GM19239 (cell line): ENCODE measurements at places on chromosomes 12 and 14.

DNA sequence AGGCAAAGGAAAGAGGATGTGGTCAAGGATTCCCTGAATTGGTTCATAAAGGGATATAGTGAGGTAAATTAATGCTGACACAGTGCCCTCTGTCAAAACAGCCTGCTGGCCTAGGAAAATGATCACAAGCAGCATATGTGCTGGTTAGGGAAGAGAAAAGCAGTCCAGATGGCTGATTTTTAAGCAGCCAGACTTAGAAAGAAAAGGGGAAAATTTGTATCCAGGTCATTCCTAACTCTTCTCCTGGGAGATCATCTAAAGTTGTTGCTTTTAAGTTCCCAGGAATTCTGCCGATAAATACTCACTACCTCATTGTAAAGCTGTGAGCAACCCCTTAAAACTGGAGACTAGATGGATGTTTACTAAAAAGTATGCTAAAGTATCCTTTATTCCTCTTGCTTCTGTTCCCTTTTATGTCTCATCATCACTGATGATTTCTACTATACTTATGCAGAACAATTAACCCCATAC lies 46.4 kb upstream of the CNOT2 start:
- no peak for DNase-seq

- DNase-seq, result no peak
Observed at GRCh38 chr12:31702047-31702446, 26.8 kb downstream of the AMN1 start.

GRCh38 chr14:81125536-81125935 lies 95.2 kb downstream of the GTF2A1 start:
- no peak for DNase-seq

DNA sequence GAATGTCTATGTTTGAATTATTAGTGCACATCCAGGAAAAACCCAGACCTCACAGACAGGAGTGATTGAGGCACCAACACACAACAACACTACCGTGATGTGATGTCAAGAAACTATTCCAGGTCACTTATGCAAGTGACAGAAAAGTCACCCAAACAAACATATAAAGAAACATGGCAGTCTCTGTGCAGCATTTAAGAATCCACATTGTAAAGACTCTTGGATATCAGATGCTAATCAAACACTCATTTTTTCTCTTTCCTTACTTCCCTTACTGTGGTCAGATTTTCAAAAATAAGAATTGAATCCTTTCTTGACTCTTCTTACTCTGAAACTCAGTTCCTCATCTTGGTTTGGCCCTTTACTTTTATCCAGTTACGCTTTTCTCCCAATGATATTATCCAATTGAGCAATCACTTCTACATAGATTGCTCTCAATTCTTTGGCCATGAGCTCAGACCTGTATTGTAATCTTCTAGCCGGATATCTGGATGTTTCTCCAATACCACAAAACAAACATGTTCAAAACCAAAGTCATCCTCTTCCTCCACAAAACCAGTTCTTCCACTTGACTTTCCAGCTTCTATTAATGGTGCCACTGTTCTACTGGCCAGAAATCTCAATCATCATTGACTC lies 115.4 kb downstream of the DUSP6 start:
- no peak for DNase-seq

DNA sequence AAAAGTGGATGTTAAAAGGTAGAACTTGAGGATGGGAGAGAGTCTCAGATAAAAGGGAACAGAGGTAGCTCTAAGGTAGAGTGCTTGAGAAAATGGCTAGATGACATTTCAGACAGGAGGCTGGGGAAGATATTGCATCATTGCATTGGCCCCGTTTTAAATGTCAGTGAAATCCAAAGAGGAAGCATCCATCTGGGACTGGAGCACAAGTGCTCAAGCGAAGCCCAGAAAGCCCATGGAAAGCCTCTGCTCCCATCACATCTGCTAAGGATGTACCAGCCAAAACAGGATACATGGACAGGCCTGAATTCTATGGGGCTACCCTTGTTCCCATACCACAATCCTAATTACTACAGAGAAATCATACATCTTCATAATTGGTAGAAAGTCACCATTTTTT lies 581.5 kb upstream of the TMEM132C start:
- no peak for DNase-seq

GRCh38 chr12:87430444-87430843 lies 598.8 kb downstream of the C12orf50 start:
- DNase-seq, result no peak

DNA sequence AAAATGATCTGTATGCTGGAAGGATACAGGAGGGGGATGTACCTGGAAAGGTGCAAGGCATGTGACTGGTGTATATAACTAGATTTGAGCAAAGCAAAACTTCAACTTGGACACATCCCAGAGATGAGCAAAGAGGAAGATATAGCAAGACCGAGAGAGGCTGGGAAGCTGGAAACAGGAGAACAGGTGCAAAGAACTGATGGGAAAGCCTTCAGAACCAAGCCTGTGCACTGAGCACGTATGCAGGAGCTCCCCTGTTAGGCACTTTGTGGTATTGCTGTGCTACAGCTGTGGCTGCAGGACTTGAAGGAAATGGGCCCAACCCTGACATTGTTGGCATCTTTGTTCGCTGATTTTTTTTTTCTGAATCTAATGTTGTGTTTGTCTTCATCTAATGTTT lies 120.7 kb upstream of the PWP1 start:
- DNase-seq, result no peak

- DNase-seq, result no peak
Observed at GRCh38 chr12:49093792-49094159, 825 bp downstream of the DHH start.

DNA sequence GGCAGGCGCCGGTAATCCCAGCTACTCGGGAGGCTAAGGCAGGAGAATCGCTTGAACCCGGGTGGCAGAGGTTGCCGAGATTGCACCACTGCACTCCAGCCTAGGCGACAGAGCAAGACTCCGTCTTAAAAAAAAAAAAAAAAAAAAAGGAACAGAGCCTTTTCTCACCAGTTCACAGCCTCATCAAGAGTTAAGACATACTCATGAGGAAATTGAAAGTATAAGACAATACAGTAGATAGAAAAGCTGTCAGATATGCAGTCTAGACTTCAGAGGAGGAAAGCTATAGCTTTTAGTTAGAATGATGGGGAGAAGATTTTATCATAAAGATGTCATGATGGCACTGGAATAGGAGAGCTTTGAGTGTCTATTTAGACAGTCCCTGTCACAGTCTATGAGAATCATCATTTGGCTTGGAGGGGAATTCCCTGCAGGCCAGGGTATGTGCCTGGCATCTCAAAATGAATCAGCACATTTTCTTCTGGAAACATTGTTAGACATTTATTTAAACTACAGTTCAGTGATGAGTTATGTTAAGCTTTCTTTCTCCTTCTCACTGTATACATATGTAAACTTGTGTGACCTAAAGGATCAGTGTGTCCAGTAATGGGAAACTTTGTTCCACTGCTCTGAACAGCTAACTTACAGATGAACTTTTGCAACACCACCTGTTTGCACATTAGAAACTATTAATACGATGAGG lies 2.9 kb upstream of the RAB35 start:
- DNase-seq, result no peak

DNA sequence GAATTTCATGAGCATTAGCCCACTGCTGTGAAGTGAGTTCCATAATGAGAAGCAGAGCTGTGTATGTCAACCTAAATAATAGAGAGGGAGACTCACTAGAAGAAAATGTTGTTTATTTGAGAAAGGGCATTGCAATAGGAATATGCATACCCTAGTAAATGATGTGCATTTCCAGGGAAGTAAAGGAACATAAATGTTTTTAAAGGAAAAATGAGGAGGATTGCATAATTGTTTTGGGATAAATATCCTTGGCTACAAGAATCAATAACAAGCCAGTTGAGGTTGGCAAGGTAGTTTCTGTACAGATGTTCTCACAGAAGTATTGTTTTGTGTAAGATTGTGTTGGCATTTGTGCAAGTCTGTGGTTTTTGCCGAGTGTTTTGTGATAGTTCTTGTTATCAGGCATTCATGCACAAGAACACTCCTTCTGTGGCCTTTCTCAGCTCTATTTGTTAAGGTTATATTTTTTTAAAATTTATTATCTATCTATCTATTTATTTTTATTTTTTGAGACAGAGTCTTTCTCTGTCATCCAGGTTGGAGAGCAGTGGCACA lies 47.1 kb downstream of the EMP1 start:
- no peak for DNase-seq

GRCh38 chr12:6458281-6459003 lies 6.6 kb downstream of the TAPBPL start:
- DNase-seq, result no peak

GRCh38 chr12:76094754-76095153 lies 10.3 kb upstream of the NAP1L1 start:
- no peak for DNase-seq

DNA sequence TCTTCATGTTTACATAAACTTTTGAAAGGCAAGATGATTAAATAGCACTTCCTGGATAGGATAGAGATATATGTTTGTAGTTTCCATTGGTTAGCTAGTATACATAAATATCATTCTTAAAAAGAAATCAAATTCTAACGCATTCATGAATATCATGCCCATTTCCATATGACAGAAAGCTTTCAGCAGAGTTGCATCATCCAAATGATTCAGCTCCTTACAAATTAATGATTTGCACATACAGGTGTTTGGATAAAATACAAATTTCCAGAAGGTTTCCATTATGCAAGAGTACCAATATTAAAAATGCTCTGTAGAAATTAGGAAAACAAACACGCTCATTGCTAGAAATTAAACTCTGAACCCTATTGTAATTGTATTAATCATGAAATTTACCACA lies 264.4 kb downstream of the FOXG1 start:
- no peak for DNase-seq

DNA sequence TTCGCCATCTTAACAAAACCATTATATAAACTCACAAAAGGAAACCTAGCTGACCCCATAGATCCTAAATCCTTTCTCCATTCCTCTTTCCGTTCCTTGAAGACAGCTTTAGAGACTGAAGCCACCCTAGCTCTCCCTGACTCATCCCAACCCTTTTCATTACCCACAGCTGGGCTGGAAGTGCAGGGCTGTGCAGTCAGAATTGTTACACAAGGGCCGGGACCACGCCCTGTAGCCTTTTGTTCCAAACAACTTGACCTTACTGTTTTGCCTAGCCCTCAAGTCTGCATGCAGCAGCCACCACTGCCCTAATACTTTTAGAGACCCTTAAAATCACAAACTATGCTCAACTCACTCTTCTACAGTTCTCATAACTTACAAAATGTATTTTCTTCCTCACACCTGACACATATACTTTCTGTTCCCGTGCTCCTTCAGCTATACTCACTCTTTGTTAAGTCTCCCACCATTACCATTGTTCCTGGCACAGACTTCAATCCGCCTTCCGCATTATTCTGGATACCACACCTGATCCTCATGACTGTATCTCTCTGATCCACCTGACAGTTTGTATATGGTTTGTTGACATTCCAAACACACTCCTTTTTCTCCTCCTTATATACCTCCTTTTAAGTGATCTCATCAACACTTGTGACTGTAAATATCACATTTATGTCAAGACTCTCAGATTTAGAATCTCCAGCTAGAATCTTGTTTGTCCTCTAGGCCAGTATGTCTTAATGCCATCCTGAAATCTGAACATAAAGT lies 208.7 kb downstream of the KITLG start:
- no peak for DNase-seq

DNA sequence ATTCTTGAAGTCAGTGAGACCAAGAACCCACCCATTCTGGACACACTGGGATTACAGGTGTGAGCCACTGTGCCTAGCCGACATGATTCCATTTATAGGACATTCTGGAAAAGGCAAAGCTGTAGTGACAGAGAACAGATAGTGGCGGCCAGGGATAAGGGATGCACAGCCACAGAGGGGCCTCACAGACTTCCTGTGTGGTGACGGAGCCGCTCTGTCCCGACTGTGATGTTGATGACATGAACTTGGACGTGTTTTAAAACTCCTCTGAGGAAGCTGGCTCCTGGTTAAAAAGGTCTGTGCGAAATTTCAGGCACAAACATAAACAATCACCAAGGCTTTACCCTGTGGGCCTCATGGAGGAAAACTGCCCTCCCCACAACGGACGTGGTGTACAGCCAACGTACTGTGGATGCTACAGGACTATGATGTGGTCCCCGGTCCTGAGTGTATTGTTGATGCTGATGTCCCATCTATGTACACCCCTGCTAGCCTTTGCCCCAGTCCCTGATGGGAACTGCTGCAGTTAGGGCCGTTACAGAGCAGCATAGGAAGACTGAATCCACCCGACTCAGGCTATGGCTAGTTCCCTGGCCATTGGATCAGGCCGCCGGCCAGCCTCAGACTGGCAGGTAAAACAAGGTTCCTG lies 15.9 kb downstream of the ZNF605 start:
- no peak for DNase-seq

- no peak for DNase-seq
Observed at GRCh38 chr14:23464700-23465099, 4.8 kb upstream of the NGDN start.

DNA sequence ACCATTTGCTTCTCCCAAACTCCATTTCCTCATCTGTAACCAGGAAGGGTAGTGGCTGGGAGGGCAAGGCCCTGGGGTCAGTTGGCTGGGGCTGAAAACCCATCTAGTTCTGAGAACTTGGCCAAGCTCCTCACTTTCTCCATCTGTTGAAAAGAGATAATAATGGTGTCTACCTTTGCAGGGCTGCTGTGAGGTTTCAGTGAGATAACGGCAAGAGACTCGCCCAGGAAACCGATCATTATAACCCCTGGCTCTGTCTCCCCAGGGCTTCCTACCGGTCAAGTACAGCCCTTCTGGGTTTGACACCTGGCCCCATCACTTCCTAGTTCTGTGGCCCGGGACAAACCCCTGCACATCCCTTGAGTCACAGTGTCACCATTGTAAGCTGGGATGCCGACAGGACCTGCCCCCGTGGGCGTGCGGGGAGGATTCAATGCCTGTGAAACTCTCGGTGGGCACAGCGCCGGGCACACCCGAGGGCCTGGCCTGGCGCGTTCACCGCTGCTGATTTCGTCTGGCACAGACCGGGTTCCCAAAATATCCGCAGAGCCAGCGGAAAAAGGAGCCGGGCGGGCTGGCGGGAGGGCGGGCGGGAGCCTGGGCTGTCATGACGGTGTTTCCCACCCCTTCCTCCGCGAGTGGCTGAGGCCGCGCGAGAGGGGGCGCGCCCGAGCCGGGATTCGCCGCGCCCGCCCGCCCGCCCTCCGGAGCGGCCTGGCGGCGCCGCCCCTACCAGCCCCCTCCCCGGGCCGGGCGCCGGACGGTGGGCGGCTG lies 4.4 kb downstream of the KMT5A start:
- DNase-seq, result peak; percentile 95

- no peak for DNase-seq
Observed at GRCh38 chr12:98228683-98229539, 286.5 kb upstream of the TMPO start.

- no peak for DNase-seq
Observed at GRCh38 chr14:88422047-88422446, 36.6 kb downstream of the SPATA7 start.

- DNase-seq, result no peak
Observed at GRCh38 chr14:76918256-76918781, 92.1 kb downstream of the LRRC74A start.

DNA sequence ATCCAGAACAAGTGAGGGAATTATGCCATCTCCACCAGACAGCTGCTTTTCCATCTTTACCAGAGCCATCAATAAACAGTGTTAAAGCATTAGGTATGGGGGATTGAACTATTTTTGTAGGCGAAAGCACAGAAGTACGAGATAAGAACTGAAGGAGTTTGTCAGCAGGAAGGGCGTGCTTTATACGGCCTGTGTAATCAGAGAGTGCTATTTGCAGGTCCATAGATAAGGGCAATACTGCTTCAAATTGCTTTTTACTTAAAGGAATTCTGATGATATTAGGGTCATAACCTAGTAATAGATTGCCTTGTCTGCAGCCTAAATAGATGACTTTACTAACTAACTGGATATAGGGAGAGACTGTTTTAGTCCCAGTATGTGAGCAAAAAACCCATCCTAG lies 20.3 kb upstream of the CLEC4E start:
- DNase-seq, result no peak
